ENCODE measurements at places on chromosomes 11 and 22. TPM values are rescaled to one million over a fixed set of nuclear protein-coding genes. Genes with fewer than 3 reads are reported as not detected.

DNA sequence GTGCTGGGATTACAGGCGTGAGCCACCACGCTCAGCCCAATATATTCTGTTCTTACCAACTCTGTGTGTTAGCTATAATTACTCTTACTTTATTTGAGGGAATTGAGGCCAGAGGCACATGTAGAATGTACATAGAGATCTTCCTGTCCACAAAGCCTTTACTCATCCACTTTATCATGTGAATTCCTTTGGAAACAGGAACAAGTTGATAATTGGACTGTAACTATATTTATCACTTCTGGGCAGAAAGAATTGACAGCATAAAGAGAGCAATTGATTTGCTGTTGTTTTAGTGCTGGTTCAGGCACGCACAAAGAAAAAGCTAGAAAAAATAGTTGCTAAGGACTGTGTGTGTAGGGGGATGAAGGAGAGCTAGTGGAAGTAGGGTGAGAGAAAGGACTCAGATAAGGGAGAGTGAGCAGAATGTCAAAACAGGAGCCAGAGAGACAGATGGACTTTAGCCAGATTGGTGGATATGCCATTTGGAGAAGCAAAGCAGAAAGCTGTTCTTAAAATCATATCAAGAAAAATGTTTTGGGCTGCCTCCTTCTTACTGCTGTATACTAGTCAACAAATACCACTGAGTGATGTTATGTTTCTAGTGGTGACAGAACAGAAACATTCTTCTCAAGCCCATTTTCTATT lies 929.8 kb upstream of the CNTN5 start:
- no peak for DNase-seq

- no peak for DNase-seq
Observed at GRCh38 chr11:86043765-86044503, 24.9 kb downstream of the PICALM start.

- no peak for DNase-seq
Observed at GRCh38 chr11:74478877-74479731, 11.8 kb upstream of the KCNE3 start.

DNA sequence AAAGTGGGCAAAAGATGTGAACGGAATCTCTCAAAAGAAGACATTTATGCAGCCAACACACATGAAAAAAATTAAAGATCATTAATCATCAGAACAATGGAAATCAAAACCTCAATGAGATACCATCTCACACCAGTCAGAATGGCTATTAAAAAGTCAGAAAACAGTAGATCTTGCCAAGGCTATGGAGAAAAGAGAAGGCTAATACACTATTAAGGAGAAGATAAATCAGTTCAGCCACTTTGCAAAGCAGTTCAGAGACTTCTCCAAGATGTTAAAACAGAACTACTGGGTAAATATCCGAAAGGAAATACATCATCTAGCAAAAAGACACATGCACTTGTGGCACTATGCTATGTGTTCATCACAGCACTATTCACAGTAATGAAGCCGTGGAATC lies 388.2 kb upstream of the LUZP2 start:
- no peak for DNase-seq

- no peak for DNase-seq
Observed at GRCh38 chr22:27105142-27106025, 448.0 kb downstream of the MIAT start.

- no peak for DNase-seq
Observed at GRCh38 chr11:8233691-8234424, 29.8 kb downstream of the LMO1 start.

DNA sequence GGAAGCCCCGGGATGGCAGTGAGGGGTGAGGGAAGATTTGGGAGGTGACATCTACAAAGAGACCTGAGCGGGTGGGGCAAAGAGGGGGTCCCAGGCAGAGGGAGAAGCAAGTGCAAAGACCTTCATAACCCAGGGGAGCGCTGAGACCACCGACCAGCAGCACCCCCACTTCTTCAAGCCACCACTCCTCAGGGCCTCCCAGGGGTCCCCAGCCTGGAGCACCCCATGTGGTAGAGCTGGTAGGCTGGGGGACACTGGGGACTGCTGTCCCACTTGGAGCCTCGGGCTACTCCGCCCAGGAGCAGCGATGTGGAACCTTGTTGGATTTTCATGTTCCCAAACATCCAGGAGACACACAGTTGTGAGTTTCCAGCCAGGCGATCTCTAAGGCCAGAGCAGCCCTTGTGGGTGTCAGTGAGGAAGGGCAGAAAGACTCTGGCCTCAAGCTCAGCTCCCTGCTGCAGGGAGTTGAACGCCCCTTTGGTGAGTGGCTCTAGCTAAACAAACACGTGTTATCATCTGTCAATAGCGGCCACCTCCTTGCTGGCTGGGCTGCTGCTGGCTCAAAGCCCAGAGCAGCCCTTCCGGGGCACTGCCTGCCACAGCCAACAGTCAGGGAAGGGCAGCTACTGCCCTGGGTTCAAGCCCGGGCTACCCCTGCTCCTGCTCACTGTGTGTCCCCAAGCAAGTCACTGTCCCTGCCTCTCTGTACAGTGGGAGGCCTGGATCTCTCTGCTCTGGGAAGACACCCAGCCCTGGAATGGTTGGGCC lies 25.7 kb upstream of the CHKA start:
- DNase-seq: no peak

GRCh38 chr22:28237112-28237511 lies 318.1 kb upstream of the PITPNB start:
- DNase-seq: no peak

GRCh38 chr11:119742263-119742861 lies 13.4 kb upstream of the NECTIN1 start:
- no peak for DNase-seq

- peak; percentile 72 for DNase-seq
Observed at GRCh38 chr11:112880495-112880894, 80.7 kb upstream of the NCAM1 start.

DNA sequence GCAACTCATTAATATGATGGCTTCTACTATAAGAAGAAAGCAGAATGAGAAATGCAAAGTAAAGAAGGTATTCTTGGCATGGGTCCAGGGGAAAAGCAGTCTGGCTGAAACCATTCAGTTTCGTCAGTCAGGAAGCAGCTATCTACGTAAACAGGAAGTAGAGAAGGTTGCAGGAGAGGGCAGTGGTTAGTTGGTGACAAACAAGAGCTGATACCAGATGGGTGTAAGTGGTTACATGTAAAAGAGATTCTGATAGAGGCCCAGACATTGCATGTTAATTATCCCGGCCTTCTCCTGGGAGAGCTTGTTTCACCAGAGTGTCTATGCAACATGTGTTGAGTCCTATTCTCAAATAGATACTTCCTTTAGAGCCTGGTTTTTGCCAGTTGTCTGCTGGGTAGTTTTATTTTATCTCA lies 58.4 kb upstream of the PSMA1 start:
- DNase-seq: peak; percentile 84

GRCh38 chr22:38953091-38953490 lies 4.3 kb upstream of the APOBEC3A start:
- no peak for DNase-seq

- no peak for DNase-seq
Observed at GRCh38 chr22:17283423-17283822, 64.2 kb upstream of the ADA2 start.

GRCh38 chr11:76615950-76616349 lies 54.6 kb downstream of the LRRC32 start:
- DNase-seq: no peak

DNA sequence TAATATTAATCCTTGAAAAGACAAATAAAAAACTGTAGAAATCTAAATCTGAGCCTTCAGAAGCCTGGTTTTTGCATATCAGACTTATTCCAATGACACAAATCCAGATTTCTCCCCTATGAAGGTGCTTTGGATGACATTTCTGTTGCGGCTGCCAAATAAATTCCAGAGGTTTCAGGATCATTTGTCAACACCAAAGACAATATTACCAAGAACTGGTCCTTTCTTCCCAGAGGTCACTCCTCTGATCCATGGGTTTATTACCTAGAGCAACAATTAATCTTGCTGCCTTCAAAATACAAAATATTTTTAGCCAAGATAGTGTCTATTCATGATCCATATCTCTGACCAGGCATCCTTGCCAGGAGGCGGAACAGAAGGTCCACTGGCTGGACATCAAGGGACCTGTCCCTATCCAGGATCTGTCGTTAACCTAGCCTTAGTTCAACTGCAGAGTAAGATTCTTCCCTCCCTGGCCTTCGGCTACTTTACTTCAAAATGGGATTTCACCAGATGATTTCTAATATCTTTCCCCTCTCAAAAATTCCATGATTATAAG lies 4.9 kb downstream of the CADM1 start:
- no peak for DNase-seq

DNA sequence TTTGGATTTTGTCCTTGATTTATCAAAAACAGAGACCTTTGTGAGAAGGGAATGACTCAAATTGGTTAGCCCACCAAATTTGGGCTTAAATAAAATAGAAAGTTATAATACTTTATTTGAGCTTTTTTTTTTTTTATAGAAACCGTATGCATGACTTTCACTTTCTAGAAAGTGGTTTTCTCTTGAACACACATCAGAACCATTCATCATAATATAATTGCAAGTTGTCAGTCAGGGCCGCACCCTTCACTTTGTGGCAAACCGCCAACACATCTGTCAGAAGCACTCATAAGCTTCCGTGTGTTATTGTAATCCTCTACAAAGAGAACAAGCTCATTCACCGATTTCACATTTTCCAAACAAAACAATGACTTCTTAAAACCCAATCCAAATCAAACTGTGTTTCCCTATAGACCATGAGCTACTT lies 76.1 kb downstream of the SOX6 start:
- DNase-seq: peak; percentile 47

DNA sequence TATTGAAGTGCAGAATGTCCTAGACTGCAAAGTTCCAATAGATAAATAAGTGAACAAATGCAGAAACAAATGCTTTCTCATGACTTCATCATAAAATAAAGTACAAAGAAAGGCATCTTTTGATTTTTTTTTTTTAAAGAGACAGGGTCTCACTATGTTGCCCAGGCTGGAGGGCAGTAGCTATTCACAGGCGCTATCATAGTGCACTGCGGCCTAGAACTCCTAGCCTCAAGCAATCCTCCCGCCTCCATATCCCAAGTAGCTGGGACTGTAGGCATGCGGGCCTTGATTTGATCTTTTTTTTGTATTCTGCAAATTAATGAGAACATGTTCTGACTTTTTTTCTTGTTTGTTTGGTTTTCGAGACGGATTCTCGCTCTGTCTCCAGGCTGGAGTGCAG lies 2.4 kb downstream of the ARCN1 start:
- DNase-seq: no peak

DNA sequence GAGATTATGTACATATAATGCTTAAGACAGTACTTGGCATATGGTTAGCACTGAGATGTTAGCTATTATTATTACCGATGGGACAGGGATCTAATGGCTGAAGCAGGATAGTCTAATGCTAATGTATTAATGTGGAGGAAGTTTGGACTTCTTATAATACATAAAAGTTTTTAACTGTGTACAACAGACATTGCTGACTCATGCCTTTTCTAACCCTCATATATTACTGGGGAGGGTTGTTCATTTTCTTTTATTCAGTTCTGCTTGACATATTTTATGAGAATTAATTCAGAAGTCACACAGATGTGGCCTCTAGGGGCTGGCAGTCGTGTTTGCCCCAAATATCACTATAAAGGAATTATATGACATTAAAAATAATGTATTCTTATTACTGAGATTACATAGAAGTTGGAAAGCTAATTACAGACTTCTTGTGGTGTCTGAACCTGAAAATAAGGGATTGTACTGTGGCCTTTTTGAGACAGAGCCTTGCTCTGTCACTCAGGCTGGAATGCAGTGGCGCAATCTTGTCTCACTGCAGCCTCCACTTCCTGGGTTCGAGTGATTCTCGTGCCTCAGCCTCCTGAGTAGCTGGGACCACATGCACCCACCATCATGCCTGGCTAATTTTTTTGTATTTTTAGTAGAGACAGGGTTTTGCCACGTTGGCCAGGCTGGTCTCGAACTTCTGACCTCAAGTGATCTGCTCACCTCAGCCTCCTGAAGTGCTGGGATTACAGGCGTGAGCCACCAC lies 10.1 kb downstream of the CCDC90B start:
- no peak for DNase-seq

DNA sequence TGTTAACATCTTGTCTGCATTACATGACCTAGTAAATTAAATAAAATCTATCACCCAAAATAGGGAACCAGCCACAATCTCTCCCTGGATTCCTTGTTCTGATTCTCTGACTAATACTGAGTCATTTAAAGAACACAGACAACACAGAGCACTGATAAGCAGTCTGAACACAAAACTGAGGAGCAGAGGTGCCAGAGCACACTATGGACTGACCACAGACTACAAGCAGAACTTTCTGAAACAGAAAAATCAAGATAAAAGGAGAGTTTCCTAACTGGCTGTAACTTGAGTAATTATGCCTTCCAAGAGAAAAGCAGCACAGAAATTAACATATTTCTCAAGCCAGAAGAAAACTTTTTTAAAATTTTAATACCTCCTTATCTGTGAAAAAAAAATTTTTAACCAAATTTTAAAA lies 128.8 kb downstream of the SGSM3 start:
- DNase-seq: no peak

GRCh38 chr11:1546536-1547466 lies 25.3 kb downstream of the DUSP8 start:
- DNase-seq: peak; percentile 32

- peak; percentile 34 for DNase-seq
Observed at GRCh38 chr22:50343541-50343935, 411 bp downstream of the PPP6R2 start.

GRCh38 chr11:62152245-62153086 lies 28.7 kb downstream of the INCENP start:
- DNase-seq: no peak

DNA sequence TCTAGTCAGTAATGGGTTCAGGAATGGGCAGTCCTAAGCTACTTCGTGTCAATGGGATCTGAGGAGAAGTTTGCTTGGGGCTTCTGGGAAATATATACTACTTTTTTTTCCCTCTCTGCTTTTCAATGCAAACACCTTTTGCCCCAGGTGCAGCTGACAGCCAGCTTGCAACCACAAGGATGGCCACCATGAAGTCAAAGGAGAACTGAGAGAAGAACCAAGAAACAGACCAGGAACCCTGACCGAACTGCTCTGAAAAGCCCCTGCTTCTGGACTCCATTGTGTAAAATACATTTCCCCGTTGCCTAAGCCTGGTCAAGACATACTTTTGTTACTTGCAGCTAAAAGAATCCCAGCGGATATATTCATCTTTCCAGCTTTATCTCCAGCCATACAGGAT lies 20.1 kb upstream of the CD44 start:
- DNase-seq: no peak

GRCh38 chr22:29370537-29370936 lies 17.8 kb downstream of the AP1B1 start:
- DNase-seq: no peak

- DNase-seq: no peak
Observed at GRCh38 chr22:49845666-49846459, 7.8 kb upstream of the ZBED4 start.

GRCh38 chr11:120413480-120413879 lies 77.3 kb downstream of the ARHGEF12 start:
- no peak for DNase-seq

MB gene
- total RNA-seq: not detected

ST14 gene
- not detected for total RNA-seq

MS4A15 gene
- total RNA-seq: not detected

AMOTL1 gene
- 6.6 TPM for total RNA-seq

L3MBTL2 gene
- 40.1 TPM for total RNA-seq

CBLIF gene
- total RNA-seq: not detected

APOL6 gene
- total RNA-seq: 63.2 TPM

TMEM86A gene
- 0.52 TPM for total RNA-seq

GDPD4 gene
- not detected for total RNA-seq

VWA5A gene
- total RNA-seq: 3.3 TPM

POU2AF2 gene
- not detected for total RNA-seq

CARD18 gene
- total RNA-seq: not detected

SCGB1D2 gene
- not detected for total RNA-seq

All from activated CD8-positive, alpha-beta T cell treated with anti-CD3 and anti-CD28 coated beads, Interleukin-2, amount 10 ng/mL, durations not matched to agents 7 days and 5 days (primary cell).